ENCODE measurements at places on chromosomes 13 and 19.

- no peak for DNase-seq
Measured at GRCh38 chr19:51321799-51322198, 10.4 kb downstream of the IGLON5 start.

GRCh38 chr19:13538601-13539253, 32.4 kb upstream of the CACNA1A start:
- no peak for DNase-seq

DNA sequence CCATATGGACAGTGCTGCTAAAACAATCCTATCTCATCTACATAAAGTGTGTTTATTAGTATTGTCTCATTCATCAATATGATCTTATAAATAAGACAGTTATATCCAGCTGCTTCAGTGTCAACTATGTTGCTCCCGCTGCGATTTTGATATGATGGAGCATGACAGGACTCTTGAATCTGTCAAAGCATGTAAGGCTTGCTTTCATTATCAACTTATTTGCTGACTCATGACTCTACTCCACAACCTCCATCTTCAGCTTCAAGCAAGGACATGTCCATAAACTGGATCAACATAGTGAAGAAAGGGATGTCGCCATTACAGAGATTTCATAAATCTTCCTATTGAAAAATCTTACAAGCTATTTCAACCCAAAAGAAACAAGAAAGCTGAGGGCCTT, 2812.6 kb downstream of the PCDH9 start:
- DNase-seq, result no peak

GRCh38 chr13:23966691-23967615, 69.7 kb upstream of the C1QTNF9B start:
- DNase-seq, result no peak

DNA sequence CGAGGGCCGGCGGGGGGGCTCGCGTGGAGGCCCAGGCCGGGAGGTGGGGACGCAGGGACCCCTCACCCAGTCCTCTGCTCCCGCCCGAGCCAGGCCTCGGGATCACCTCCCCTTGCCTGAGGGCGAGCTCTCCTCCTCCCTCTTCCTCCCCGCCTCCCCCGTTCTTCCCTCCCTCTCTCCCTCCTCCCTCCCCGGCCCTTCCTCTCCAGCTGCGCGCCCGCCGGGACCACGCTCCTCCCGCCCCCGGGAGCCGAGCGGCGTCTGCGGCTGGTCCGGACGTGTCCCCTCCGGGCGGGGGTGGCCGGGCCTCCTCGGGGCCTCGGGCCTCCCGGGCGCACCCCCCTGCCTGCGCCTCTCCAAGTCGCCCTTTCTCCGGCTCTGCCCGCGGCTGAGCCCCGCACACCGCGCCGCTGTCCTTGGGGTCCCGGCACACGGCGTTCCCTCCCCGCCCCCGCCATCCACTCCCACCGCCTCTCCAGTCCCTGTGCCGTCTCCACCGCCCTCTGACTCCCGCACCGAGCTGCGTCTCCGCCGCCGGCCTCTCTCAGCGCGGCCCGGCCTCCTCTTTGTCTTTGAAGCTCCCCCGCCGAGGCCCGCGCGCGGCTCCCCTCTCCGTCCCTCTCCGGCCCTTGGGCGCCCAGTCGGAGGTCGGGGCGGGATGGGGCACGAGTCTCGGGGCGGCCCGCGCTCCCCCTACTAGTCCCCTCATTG, 5.7 kb downstream of the SOX1 start:
- DNase-seq, result no peak

DNA sequence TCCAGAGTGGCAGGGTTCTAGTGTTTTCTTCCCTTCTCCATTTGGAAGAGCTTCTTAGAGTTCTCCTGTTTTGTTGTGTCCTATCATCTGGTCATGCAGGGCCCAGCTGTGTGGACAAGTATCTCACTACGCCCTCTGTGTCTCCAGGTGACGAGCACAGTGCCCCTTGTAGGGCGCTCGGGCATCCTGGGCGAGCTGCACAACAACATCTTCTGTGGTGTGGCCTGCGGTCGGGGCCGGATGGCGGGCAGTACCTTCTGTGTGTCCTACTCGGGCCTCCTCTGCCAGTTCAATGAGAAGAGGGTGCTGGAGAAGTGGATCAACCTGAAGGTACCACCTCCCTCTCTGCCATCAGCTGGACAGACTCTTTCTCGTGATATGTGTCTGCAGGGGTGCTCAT, 13.0 kb downstream of the WDR62 start:
- no peak for DNase-seq

DNA sequence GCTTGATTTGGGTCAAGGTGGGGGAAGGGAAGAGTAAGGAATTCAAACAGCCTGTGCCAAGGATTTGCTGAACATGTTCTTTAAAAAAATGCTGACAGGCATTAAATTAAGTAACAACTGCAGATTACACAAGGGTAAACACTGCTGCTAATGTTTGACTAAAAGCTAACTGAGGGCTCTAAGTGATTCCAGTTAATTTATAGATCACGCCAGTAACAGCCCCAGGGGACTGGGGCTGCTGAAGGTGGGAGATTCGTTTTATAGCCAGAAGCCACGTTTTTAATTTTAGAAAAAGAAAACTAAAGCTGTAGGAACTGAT, 321.7 kb downstream of the DLEU7 start:
- DNase-seq, result no peak

DNA sequence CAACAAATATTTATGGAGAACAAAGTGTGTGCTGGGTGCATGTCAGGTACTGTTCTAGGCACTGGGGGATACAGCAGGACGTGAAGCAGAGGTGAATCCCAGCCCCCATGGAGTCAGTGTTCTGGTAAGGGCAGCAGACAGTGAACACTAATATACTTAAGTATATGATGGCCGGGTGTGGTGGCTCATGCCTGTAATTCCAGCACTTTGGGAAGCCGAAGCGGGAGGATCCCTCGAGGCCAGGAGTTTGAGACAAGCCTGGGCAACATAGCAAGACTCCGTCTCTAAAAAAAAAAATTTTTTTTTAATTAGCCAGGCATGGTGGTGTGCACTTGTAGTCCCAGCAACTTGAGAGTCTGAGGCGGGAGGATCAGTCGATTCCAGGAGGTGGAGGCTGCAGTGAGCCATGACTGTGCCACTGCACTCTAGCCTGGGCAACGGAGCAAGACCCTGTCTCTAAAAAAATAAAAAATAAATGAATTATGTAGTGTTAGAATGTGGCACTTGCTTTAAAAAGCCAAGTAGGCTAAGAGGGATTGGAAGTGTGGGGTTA, 22.6 kb downstream of the CHST8 start:
- DNase-seq, result no peak

Measured in GOT3 (cell line).